Midbrain (tissue), 1 donor: ENCODE measurements at places on chromosomes 1 and 21.

DNA sequence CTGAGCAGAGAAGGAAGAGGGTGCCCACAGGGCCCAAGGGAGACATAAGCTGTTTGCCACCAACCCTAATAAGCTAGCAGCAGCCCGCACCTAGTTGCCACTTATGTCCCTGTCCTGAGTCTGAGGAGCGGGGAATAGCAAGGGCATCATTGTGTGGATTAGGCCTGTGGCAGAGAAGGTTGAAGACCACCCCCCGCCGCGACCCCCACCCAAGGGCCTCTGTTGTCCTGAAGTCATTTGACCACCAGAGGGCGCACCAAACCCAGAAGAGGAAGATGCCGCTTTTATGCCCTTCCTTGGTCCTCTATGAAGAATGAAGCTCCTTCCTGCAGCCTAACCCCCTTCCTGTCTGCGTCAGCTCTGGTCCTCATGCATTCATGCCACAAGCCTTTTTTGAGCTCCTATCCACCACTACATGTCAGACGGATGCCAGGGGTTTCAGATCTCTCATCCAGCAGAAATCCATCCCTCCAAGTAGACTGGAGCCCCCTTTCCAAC, 16.6 kb downstream of the RHBG start:
- DNase-seq = peak; percentile 82

GRCh38 chr1:89865498-89866382, 44.9 kb downstream of the LRRC8D start:
- DNase-seq = no peak

- peak; percentile 40 for DNase-seq
These were observed at the start of gene PTGFRN for GRCh38 chr1:116909512-116910378. PTGFRN (plus strand) TSS chr1:116909916; CDS start chr1:116910204, 288 bp downstream.

DNA sequence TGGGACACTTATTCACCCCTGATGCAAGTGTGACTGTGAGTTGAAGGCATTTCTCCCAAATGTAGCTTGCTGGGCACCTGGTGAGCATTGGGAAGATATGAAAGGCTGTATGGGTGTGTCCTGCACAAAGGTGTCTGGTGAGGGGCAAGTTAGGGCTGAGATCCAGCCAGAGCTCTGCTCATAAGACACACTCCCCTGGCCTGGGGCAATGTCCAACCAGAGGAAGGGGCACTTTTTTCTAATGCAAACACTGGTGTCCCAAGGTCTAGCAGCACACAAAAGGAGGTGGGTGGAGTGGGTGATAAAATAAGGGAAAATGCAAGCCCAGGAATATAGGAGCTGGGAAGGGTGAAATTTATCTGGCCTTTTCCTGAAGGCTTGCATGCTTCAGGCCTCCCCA, 57.0 kb upstream of the TRABD2B start:
- DNase-seq = no peak
